ENCODE measurements at places on chromosomes 1 and 21.

DNA sequence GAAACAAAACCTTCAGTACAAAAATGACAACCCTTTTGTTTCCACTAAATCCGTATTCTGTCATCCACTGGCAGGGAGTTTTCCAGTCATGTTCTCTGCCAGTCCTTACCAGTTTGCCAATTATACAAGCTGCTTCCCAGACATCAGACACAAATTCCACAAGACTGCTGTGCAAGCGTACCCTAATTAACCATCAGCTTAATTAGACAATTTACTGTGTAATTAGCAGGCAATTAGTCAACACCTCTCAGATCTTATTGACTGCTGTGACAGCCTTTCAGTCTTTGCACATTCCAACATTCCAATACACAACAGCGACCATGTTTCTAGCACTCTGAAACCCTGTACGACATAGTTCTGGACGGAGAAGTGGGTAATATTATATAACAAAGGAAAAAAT is 420.1 kb downstream of the DPYD start:
- DNase-seq = no peak

- DNase-seq = no peak
Observed at GRCh38 chr1:51578383-51579109, 38.3 kb upstream of the OSBPL9 start.

- no peak for DNase-seq
Observed at GRCh38 chr1:238252033-238252802, 361.5 kb upstream of the ZP4 start.

- no peak for DNase-seq
Observed at GRCh38 chr1:23354245-23354644, 10.2 kb upstream of the HNRNPR start.

GRCh38 chr1:114094363-114094634 is 59.4 kb downstream of the SYT6 start:
- DNase-seq = no peak

DNA sequence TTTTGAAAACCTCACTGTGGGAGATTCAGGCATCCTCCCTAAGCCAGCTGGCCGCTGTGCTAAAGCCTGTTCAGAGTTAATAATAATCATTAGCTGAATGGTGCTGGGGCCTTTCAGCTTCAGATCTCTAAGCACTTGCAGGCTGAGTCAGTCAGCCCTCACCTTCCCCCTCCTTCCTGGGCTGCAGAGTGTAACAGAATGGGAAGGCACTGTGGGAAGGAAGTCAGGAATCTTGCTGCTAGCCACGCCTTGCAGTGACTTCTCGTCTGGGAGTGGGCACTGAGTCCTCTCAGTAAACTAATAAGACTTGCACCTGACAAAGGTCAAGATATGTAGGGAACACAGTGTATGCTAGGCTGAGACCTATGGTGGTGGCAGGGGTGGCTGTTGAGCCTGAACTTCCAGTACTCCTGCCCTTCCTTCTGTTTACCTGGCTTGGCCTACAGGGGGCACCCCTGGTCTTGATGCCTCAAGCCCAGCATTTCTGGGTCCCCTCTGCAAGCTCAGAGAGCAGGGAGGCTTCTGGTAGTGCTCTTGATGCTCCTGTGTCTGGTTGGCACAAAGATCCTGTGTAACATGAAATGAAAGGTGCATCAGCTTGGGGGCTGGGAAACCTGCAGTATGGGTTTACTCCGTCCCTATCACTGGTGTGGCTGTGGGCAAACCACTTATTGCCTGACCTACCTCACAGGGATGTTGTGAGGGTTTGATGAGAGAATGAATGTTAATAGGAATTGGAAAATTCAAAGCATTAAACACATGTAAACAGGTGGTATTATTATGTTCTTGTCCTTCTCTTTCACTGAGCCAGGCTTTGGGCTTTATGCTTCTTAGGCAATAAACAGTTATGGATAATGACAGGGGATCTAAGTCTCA is 6.0 kb downstream of the CYB561D1 start:
- DNase-seq = peak; percentile 28

DNA sequence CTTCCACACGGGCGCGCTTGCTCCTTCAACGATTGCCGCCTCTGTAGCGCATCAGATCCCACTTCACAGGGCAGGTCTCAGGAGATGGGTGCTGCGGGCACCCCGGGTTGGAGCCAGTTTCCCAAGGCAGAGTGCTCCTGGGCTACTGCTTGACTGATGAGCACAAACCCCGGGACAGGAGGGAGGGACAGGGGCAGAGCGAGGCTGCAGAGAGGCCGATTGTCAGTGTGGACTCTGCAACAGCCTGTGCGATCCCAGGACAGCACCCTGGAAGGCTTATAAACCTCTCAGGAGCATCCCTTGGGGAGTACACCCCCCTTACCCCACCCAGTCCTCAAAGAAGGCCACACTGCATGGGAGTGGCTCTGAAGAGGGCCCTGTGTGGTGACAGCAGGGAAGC is 28.0 kb upstream of the BACE2 start:
- DNase-seq = no peak

DNA sequence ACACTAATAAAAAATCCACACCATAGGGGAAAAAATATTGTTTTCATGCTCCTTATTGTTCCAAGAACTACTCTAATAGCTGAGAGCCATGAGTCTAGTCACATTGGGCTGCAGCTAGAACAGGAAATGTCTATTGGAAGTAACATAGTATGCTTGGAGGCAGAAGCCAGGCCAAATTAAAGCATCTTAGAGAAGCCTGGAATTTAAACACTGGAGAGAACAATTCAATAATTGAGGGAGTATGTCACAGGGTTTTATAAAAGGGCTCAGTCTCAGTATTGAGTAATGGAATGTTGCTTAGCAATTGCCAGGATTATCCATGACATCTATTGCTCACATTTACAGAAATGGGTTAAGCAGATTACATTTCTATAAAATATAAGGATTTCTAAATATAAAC is 471.3 kb downstream of the LMO4 start:
- DNase-seq = no peak

GRCh38 chr21:35929901-35930300 is 130.4 kb downstream of the SETD4 start:
- no peak for DNase-seq

DNA sequence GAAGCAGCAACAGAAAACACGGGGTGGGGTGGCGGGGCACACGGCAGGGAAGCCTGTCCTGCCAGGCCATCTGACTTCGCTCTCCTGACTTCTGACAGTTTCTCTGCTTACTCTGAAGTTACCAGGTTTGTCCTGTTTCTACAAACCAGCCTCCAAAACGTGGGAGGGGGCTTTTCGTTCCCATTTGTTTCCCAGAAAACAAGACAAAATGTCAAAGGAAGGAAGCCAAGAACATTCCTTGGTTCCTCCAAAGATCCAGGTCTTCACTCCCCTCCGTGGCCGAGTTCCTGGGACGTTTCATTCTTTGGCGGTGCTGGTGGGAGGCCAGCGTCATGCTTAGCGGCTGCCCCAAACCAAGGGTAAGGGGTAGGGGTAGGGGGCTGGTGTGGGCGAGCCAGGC is 49.6 kb downstream of the MEGF6 start:
- no peak for DNase-seq

DNA sequence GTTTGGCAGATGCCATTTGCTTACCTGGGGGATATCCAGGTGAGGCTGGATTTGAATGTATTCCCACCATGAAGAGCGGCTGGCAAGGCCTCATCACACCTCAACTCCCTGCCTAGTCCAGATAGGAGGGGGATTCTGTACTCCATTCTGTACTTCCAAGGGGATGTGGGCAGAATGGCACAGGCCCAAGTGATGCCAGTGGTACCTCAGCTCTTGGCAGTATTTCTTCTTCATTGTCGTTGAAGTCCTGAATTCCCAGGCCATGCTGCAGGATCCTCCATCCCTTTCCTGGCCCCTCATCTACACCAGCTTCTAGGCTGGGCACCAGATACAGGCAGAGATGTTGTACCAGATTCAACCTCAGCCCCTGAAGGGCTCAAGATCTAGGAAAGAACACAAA is 47.9 kb downstream of the KLHDC7A start:
- no peak for DNase-seq

Data from endothelial cell of umbilical vein (primary cell).